ENCODE measurements at places on chromosomes 2 and 18. TPM values are rescaled to one million over a fixed set of nuclear protein-coding genes. Genes with fewer than 3 reads are reported as not detected.

Gene LHCGR
- 0.44 TPM for total RNA-seq

GRCh38 chr2:214127170-214127569, 283.7 kb upstream of the VWC2L start:
- peaks cover 4% of the 10 kb centered on the region for H3K4me1 ChIP-seq
- no peaks in the 10 kb centered on the region for H3K27me3 ChIP-seq
- peak overlapping the region; percentile 81 for H3K27ac ChIP-seq
- DNase-seq = no peak
- H3K36me3 ChIP-seq = no peaks in the 10 kb centered on the region

DNA sequence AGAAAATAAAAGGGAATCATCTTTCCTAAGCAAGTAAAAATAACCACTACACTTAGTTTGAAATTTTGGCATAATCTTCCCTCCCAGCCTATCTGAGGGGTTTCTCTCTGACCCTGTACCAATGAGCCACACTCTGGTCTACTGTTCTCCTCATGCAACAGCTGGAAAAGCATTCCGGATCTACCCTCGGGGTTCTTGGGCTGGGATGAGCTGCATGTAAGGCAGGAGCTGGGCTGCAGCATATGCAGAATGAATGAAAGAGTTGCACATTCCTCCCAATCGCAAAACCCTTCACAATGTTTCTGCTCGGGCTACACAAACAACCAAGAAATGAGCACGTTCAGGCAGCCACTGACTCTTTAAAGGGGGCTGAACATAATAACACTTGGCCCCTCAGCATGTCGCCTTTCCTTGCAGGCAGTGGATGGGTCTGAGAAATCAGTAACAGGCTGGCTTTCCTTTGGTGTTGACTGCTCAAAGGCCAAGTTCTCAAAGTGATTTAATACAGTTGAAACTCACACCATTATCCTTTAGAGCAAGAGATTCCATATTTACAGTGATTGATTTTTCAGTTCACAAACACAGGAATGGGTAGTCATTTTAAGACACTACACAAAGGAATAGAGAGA, 180.4 kb upstream of the ZFP36L2 start:
- no peak overlapping the region for H3K4me3 ChIP-seq
- H3K36me3 ChIP-seq = no peaks in the 10 kb centered on the region
- no peak overlapping the region for H3K27ac ChIP-seq
- DNase-seq = no peak
- no peaks in the 10 kb centered on the region for H3K4me1 ChIP-seq

Gene ASPRV1
- total RNA-seq = 0.64 TPM

DNA sequence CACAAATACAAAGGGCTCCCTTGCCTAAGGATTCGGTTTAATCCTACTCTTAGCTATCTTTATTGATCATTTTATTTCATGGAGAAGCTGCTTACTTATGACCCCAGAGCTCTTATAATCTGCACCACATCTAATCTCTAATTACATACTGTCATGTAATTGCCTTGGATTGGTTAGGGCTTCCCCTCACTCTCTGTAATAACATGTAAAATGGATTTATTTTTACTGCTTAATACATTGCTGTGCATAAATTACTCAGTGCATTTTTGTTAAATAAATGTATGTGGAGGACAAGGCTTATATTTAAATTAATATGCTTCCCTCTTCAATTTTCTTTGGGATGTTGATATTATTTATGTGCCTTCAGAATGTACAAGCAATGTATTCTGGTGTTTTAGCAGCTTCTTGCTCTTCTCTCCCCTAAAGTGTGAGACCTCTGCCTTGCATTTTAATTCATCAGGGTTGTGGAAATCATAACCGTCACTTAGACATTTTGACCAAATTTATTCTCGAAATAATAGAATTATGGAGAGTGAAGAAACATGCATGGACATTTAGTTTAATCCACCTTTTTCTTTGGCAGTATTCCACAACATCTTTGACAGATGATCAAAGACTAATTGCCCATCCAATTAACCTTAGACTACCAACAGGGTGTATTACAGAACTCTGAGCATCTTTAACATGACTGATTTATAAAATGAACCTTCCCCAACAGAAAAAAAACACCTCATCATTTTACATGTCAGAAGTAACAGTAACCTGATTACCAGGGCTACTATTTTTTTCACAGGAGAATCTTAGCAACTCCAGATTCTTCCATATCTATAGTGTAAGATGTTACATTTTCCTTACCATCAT, 692.6 kb downstream of the LRRTM4 start:
- no peaks in the 10 kb centered on the region for H3K36me3 ChIP-seq
- no peak for DNase-seq
- no peaks in the 10 kb centered on the region for H3K27me3 ChIP-seq
- H3K4me1 ChIP-seq = no peaks in the 10 kb centered on the region

GRCh38 chr18:12023375-12023774, 42.1 kb downstream of the IMPA2 start:
- H3K27me3 ChIP-seq = no peaks in the 10 kb centered on the region
- DNase-seq = no peak
- no peaks in the 10 kb centered on the region for H3K4me1 ChIP-seq
- H3K36me3 ChIP-seq = peaks cover 47% of the 10 kb centered on the region

DNA sequence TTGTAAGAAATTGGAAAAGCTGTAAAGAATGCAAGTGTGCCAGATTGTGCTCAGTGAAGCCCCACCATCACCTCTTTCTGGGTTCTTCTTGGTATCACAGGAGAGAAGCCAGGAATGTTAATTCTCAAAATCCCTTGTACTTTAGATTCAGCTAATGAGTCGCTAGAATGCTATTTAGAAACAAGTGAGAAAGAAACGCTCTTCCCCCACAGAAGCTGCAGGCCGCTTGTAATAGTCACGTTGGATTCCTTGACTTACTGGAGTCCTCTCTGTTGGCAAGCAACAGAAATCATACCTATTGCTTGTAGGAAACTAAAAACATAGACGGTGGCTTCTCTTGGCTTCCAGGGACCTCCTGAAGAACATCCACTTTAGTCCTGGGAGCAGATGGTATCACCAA, 375.6 kb upstream of the LRATD1 start:
- H3K36me3 ChIP-seq = no peaks in the 10 kb centered on the region
- DNase-seq = no peak
- no peak overlapping the region for H3K27ac ChIP-seq
- no peaks in the 10 kb centered on the region for H3K4me1 ChIP-seq

GRCh38 chr18:23816021-23816420, 126.8 kb downstream of the LAMA3 start:
- no peaks in the 10 kb centered on the region for H3K36me3 ChIP-seq
- no peak overlapping the region for H3K27ac ChIP-seq
- H3K4me3 ChIP-seq = no peak overlapping the region
- H3K4me1 ChIP-seq = 0 out of 2 replicates have a peak, but pooled peaks cover 3% of the 10 kb centered on the region
- DNase-seq = no peak

GRCh38 chr2:98637401-98638147, 29.2 kb downstream of the UNC50 start:
- no peaks in the 10 kb centered on the region for H3K36me3 ChIP-seq
- no peak for DNase-seq
- H3K4me3 ChIP-seq = no peak overlapping the region
- no peaks in the 10 kb centered on the region for H3K27me3 ChIP-seq
- no peaks in the 10 kb centered on the region for H3K4me1 ChIP-seq
- H3K27ac ChIP-seq = no peak overlapping the region

DNA sequence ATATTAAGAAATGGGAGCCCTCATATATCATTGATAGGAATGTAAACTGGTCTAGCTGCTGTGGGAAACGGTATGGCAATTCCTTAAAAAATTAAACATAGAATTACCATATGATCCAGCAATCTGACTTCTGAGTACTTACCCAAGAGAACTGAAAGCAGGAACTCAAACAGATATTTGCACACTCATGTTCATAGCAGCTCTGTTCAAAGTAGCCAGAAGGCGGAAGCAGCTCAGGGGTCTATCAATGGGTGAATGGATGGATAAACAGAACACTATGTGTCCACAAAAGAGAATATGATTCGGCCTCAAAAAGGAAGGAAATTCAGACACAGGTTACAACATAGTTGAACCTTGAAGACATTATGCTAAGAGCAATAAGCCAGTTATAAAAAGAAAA, 135.7 kb upstream of the NDUFV2 start:
- H3K27me3 ChIP-seq = no peaks in the 10 kb centered on the region
- H3K36me3 ChIP-seq = peaks cover 2% of the 10 kb centered on the region
- no peak for DNase-seq

DNA sequence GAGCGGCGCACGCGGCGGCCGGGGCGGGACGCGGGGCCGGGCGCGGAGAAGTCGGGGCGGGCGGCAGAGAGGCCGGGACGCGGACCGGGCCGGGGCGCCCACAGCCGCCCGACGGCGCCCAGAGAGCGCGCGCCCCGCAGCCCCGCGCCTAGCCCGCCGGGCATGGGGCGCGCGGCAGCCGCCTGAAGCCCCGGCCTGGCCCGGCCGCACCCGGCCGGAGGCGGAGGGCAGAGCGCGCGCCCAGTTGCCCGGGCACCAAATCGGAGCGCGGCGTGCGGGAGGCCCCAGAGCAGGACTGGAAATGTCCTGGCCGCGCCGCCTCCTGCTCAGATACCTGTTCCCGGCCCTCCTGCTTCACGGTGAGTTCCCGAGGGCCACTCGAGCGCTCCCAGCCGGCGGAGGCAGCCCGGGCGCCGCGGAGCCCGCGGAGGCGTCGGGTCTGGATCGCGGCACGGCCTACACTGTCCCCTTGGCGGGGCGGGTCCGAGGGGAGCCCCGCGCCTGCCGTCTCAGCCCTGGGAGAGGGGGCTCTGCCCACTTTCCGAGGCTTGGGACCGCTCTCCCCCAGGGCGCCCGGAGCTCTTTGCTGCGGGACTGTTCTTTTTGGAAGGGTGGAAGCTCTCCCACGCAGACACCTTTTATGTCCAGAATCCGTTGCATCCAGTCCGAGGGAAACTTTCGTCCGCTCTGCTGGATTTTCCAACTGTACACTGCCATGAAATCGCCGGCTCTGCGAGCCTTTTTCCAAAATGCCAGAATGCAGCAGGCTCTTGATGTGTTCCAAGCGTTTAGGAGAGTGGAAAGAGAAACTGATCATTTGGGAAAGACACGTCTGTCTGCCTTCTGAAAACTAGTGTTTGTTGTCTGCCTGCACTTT, 484 bp downstream of the APCDD1 start:
- H3K4me1 ChIP-seq = peaks cover 4% of the 10 kb centered on the region
- peak; percentile 45 for DNase-seq
- H3K27me3 ChIP-seq = peaks cover 15% of the 10 kb centered on the region

DNA sequence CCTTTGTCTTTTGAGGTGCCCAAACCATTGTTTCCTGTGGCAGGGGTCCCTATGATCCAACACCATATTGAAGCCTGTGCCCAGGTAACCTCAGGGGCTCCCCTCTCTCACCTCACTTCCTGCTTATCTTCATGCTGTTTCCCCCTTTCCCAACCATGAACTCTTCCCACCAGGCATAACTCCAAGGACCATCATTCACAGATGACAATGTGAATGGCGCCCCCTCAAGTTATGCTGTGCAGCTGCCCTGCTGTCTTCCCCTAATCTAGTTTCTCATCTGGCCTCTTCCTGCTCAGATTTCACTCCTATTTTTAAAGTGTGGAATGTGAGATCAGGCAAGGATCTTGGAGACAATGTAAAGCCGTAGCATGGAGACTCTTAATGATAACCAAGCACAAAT, 1.4 kb downstream of the GMPPA start:
- peaks cover 11% of the 10 kb centered on the region for H3K36me3 ChIP-seq
- peak overlapping the region; percentile 96 for H3K4me3 ChIP-seq
- H3K4me1 ChIP-seq = peaks cover 12% of the 10 kb centered on the region
- H3K27me3 ChIP-seq = peaks cover 15% of the 10 kb centered on the region
- DNase-seq = no peak

- no peak for DNase-seq
- no peaks in the 10 kb centered on the region for H3K36me3 ChIP-seq
- H3K27me3 ChIP-seq = no peaks in the 10 kb centered on the region
Measured at GRCh38 chr2:241836292-241836691, 22.4 kb downstream of the PDCD1 start.

Data from H9 (cell line).